Type B pancreatic cell (in vitro differentiated cells): ENCODE measurements at places on chromosomes 3 and 15.

DNA sequence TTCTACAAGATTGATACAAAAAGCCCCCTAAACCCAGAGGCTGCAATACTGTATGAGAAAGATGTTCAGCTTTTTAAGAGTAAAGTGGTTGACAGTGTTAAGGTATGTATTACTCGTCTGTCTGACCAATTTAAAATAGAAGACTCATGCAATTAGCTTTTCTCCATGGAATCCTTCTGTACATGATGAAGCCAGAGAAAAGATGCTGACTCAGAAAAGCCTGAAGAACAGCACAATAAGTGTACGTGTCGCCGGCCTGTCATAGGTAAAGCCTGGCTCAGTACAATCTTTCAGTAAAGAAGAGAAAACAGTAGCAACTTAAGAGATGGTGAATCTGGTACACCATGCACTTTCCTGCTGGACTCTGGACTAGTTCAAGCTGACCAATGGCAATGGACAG is 16.4 kb downstream of the NEK4 start:
- no peaks in the 10 kb centered on the region for H3K4me1 ChIP-seq
- H3K4me3 ChIP-seq, result no peak overlapping the region
- H3K27ac ChIP-seq, result no peak overlapping the region
- no peaks in the 10 kb centered on the region for H3K27me3 ChIP-seq

GRCh38 chr3:117193390-117193789 is 483.8 kb downstream of the TUSC7 start:
- no peak for DNase-seq
- no peaks in the 10 kb centered on the region for H3K36me3 ChIP-seq
- no peak overlapping the region for H3K27ac ChIP-seq
- H3K4me3 ChIP-seq, result no peak overlapping the region

DNA sequence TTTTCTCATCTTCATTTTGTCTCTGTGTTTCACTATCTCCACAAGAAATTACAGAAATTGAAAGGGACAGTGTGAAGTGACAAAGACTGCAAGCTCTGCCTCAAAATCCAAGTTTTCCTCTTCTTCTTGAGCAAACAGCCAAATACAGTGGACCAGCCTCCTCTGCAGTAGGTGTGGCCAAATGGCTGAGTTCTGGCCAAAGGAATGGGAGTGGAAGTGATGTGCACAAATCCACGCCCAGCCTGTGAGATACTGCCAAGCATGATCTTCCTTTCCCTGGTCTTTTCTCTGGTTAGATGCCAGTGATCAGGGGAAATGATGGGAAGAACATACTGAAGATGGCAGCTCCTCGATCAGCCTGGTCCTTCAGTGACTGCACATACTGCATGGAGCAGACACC is 111.0 kb upstream of the CPNE4 start:
- DNase-seq, result no peak
- H3K4me3 ChIP-seq, result no peak overlapping the region
- H3K27ac ChIP-seq, result no peak overlapping the region
- no peaks in the 10 kb centered on the region for H3K36me3 ChIP-seq

DNA sequence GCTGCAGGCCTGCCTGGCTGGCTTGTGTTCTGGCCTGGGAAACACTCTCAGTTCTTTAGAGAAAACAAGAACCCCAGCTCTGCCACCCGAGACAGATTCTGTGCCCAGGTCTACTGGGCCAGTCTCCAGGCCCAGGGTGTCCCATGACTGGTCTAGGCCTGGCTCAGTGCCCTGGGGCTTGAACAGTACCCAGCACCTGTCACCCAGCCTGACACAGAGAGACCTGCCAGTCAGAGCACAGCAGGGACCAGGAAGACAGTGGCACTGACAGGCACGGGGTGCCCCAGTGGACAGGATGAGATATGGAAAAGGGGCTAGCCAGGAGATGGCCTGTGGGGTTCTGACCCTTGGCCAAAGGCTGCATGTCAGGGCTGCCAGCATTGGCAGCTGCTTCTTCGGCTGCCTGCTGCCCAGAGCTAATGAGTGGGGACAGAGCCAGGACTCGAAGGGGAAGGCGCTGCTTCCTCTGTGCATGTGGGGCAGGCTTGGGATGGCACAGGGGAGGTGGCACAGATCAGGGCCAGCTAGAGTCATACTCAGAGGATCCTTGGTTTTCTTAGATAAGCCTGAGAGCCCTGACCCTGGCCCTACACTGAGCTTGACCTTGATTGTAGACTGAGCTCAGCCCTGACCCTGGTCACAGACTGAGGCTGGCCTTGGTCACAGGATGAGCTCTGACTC is 15.1 kb downstream of the CCDC33 start:
- DNase-seq, result no peak
- no peaks in the 10 kb centered on the region for H3K36me3 ChIP-seq
- H3K4me3 ChIP-seq, result no peak overlapping the region
- peaks cover 20% of the 10 kb centered on the region for H3K27me3 ChIP-seq
- H3K4me1 ChIP-seq, result peaks cover 28% of the 10 kb centered on the region
- no peak overlapping the region for H3K27ac ChIP-seq

DNA sequence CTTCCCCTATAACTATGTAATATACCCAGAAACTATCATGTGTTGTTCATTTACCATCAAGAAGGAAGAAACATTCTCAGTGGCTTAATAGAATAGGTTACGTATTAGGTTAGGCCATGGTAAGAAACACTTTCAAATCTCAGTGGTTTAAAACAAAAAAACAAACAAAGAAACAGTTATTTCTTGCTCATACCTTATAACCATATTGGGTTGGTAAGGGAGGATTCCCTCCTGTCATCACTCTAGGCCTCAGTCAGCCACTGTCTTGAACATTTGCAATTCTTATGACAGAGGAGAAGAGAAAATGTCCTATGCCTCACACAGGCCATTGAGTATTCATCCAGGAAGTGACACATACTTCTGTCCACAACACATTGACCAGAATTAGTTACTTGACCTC is 727.7 kb upstream of the NECTIN3 start:
- H3K4me1 ChIP-seq, result peaks cover 9% of the 10 kb centered on the region
- peak overlapping the region; percentile 60 for H3K27ac ChIP-seq
- H3K36me3 ChIP-seq, result no peaks in the 10 kb centered on the region
- no peaks in the 10 kb centered on the region for H3K27me3 ChIP-seq

- no peaks in the 10 kb centered on the region for H3K27me3 ChIP-seq
- peaks cover 9% of the 10 kb centered on the region for H3K36me3 ChIP-seq
- no peak for DNase-seq
- no peak overlapping the region for H3K27ac ChIP-seq
- H3K4me1 ChIP-seq, result no peaks in the 10 kb centered on the region
Measured at GRCh38 chr3:36444909-36445308, 64.6 kb downstream of the STAC start.

GRCh38 chr3:43477600-43477999 is 144.2 kb downstream of the ANO10 start:
- H3K27ac ChIP-seq, result no peak overlapping the region
- peaks cover 3% of the 10 kb centered on the region for H3K4me1 ChIP-seq
- no peak overlapping the region for H3K4me3 ChIP-seq
- H3K36me3 ChIP-seq, result no peaks in the 10 kb centered on the region

DNA sequence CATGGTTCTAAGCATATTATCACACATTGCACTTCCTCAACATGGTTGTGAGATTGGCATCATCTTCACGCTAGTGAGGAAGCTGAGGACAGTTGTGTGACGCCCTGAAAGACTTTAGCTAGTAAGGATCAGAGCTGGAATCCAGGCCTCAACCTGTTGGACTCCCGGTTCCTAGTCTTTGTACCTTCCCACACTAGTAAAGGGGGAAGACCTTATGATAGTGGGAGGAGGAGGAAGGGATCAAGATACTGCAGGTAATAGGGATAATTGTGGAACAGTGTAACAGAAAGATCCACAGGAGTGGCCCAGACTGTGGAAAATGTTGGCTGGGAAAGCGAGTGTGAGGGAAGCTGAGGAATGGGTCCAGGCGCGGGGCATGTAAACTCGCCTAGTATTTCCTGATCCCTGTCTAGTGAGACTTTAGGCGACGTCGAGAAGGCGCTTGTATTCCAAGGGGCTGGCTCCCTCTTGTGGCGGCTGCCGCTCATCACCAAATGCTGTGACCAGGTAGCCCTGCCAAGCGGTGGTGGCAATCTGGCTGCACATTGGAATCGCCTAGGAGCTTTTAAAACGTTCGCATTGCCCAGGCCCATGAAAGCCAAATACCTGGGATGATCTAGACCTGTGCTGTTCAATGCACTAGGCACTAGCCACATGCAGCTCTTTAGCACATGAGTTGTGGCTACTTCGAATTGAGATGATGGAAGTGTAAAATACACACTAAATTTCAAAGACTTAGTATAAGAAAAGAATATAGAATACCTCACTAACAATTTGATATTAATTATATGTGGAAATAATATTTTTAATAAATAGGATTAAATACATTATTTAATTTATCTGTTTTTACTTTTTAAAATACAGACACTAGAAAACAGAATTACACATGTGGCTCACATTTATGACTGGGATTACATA is 38.8 kb upstream of the CLDN18 start:
- no peaks in the 10 kb centered on the region for H3K36me3 ChIP-seq
- no peak overlapping the region for H3K4me3 ChIP-seq

GRCh38 chr3:172606021-172606420 is 82.8 kb upstream of the TNFSF10 start:
- no peak for DNase-seq
- peaks cover 9% of the 10 kb centered on the region for H3K4me1 ChIP-seq
- H3K36me3 ChIP-seq, result no peaks in the 10 kb centered on the region

GRCh38 chr15:55914446-55914845 is 79.0 kb downstream of the NEDD4 start:
- H3K4me1 ChIP-seq, result peaks cover 7% of the 10 kb centered on the region
- no peaks in the 10 kb centered on the region for H3K36me3 ChIP-seq
- no peak for DNase-seq
- H3K27me3 ChIP-seq, result no peaks in the 10 kb centered on the region

GRCh38 chr15:99424978-99425656 is 140.7 kb upstream of the MEF2A start:
- no peak for DNase-seq
- H3K27me3 ChIP-seq, result no peaks in the 10 kb centered on the region
- H3K27ac ChIP-seq, result peak overlapping the region; percentile 79
- H3K4me3 ChIP-seq, result no peak overlapping the region
- peaks cover 27% of the 10 kb centered on the region for H3K4me1 ChIP-seq

- no peak for DNase-seq
- peak overlapping the region; percentile 80 for H3K4me3 ChIP-seq
- no peaks in the 10 kb centered on the region for H3K36me3 ChIP-seq
- H3K4me1 ChIP-seq, result peaks cover 9% of the 10 kb centered on the region
- H3K27ac ChIP-seq, result no peak overlapping the region
Measured at GRCh38 chr15:40435710-40436089, 5.1 kb upstream of the BAHD1 start.

GRCh38 chr3:192187485-192188051 is 539.8 kb downstream of the FGF12 start:
- H3K27me3 ChIP-seq, result peaks cover 14% of the 10 kb centered on the region
- H3K27ac ChIP-seq, result no peak overlapping the region
- H3K4me1 ChIP-seq, result no peaks in the 10 kb centered on the region
- no peaks in the 10 kb centered on the region for H3K36me3 ChIP-seq

DNA sequence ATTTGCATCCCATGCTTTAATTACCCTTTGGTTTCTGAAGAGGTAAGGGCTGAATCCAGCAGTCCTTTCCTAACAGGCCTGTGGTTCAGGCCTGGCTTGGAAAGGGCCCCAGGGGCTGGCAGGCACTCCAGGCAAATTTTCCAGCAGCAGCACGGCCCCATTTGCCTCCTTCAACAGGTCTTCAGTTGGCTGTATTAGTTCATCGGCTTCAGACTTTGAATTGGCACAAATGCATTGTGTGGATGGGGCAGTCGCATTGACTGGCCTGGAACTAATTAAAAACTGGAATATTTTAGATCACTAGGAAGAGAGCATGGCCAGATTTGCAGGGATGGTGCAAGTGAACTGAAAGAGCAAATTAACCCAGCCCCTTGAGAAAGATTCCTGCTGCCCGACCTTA is 207.8 kb upstream of the MCTP2 start:
- no peaks in the 10 kb centered on the region for H3K36me3 ChIP-seq
- H3K4me3 ChIP-seq, result no peak overlapping the region
- peaks cover 4% of the 10 kb centered on the region for H3K27me3 ChIP-seq
- DNase-seq, result no peak
